ENCODE measurements at places on chromosomes 5 and 9.

DNA sequence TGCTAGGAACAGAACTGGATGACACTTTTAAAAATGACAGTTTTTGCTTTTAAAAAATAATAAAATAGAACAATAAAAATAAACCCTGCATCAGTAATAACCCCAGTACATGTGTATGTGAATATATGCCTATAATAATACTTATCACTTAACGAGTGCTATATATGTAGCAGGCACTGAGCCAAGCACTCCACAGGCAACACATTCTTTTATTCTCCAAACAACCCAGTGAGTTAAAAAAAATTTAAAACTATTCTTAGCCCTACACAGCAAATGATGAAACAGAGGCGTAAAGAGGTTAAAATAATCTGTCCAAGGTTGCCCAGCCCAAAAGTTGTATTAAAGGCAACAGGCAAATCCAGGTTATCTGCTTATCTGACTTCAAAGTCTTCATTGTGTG lies 124.5 kb upstream of the SMIM23 start:
- DNase-seq = no peak

- DNase-seq = no peak
Observed at GRCh38 chr5:11790201-11790600, 114.0 kb downstream of the CTNND2 start.

DNA sequence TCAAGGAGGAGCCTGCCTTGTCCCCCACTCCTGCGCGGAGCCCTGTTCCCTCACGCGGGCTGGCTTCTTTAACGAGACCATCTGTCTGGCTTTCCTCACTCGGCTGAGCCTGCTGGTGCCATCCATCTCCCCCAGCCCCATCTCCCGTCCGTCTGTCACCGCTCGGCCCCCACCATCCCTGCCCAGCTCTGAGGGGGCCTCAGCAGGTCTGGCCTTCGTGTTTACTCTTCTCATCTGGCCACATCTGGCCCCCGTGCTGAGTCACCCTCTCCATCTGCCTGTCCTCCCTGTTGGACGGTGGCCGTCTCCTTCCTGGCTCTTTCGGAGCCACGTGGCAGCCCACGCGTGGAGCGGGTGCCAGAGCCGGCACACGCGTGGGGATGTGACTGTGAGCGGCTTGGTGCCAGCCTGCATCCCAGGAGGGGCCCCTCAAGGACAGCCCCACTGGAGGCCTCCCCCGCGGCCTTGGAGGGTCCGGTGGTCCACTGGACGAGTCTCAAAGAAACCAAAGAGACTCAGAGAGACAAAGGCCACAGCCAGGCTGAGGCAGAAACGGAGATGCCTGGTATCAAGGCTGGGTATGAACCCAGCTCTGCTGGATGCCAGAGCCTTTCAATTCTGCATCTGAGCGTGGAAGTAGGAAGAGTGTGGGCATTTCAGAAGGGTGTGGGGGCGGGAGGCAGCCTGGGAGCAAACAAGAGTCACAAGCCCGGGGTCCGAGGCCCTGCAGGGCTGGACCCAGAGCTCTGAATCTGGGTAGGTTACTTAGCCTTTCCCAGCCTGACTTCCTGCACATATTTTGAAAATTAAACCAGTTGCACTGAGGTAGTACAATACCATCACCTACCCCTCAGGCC lies 76.7 kb upstream of the UNC5A start:
- no peak for DNase-seq

GRCh38 chr9:98253565-98253964 lies 1.9 kb downstream of the TBC1D2 start:
- DNase-seq = no peak
